HL-60 (cell line): ENCODE measurements at places on chromosomes 7 and 10.

DNA sequence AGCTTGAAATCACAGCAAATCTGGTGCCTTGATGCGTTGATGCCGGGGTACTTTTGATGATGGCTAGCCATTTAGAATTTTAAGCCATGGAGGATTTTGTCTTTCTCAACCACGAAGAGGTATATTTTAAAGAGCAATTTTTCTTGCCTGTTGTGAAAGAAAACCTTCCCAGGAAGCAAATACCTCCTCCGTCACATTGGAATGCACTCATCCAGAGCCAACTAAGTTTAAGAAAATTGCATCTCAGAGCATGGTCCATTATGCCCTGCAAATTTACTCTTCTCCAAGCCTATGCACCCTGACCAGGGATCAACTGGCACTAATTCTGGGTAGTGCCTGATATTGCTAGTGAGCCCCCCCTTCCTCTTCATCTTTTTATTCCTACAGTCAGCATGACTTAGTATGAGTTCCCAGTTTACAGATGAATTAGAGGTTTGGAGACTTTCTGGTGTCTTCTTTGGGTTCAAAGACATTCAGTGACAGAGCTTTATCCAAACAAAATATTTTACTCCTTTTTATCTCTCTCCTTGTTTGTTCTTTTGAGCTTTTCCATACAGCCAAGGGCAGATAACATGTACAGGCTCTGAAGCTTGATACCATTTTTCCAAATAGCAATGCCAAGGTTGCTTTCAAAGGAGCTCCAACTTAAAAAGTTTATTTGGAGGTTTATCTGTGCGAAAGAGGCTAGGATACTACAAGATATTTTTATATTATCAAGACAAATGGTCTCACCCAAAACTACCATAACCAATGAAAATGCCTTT, 56.6 kb upstream of the ANK3 start:
- DNase-seq, result no peak

- DNase-seq, result no peak
Measured at GRCh38 chr7:106339513-106340246, 54.9 kb upstream of the NAMPT start.

DNA sequence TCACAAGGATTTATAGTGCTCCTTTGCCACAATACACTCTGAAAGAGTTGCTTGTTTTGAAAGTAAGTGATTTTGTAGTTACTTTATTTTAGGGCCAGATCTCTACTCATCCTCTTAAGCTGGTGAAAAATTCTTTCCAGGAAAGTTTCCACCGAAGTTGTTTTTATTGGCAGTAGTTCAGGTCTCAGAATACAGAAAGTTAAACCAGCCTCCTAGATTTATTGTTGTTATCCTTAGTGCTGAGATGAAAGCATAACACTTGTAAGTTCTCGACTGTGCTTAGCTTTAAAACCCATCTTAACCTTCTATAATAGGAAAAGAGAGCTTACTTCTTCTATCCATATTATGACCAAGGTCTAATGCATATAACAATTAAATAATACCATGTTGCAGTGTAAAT, 5.5 kb downstream of the AP3M1 start:
- DNase-seq, result no peak

DNA sequence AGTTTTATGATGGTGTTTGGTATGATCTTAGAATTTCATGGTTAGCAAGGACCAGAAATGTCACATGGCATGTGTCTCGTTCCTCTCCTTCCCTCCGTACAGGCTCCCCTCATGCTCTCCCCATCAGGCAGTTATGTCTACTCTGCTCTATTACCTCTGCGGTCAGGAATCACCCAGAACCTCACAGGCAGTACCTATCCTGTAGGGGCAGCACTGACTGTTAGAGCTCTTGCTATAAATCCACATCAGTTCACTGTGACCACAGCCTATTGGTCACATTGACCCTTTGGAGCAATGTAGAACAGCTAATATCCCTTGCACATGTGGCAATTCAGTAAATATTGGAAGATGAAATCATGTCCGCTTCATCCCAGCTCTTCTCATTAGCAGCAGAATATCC, 151.8 kb downstream of the WNT2 start:
- no peak for DNase-seq

GRCh38 chr7:51012569-51013217, 230.0 kb upstream of the GRB10 start:
- DNase-seq, result no peak

- no peak for DNase-seq
Measured at GRCh38 chr7:131371411-131371810, 43.7 kb downstream of the MKLN1 start.

- DNase-seq, result no peak
Measured at GRCh38 chr10:71831646-71832552, 19.2 kb downstream of the PSAP start.

DNA sequence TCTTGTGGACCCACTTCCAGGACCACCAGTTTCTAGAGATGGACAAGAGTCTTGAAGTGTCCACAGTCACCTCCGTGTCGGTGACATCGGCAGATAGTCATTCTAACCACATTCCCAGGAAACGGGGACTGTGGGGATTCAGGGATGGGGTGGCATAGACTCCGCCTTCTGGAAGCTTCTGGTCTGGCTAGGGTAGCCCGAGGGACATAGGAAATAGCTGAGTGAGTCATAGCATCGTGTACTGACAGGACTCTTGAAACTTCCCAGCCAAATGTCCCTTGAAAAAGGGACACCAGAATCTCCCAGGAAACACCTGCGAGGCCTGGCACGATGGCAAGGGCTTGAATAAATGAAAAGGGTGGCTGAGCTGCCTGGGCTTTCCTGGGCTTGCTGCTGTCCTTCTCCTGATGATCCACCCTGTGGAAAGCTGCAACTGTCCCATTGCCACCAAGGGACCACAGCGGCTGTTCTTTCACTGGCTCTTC, 84.1 kb upstream of the LRRC4 start:
- DNase-seq, result no peak

- DNase-seq, result no peak
Measured at GRCh38 chr7:21154614-21155013, 273.3 kb upstream of the SP4 start.

GRCh38 chr7:37986908-37987330, 66.5 kb downstream of the EPDR1 start:
- no peak for DNase-seq

DNA sequence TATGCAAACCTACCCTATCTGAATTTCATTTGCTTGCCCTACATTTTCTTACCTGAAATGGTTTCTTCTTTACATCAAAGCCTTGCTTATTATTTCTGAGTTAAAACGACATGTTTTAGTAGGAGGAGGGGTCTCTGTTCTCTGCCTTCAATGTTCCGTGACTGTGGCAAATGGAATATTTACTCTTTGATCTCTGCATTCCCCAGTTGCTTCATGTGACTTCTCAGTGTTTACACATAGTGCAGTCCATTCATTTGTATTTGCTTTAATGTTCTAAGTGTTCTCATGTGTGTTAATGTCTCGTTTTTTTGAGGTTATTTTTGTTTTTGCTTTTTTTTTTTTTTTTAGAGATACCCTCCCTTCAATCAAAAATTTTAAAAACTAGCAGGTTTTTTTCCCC, 75.8 kb downstream of the GNAI1 start:
- no peak for DNase-seq

DNA sequence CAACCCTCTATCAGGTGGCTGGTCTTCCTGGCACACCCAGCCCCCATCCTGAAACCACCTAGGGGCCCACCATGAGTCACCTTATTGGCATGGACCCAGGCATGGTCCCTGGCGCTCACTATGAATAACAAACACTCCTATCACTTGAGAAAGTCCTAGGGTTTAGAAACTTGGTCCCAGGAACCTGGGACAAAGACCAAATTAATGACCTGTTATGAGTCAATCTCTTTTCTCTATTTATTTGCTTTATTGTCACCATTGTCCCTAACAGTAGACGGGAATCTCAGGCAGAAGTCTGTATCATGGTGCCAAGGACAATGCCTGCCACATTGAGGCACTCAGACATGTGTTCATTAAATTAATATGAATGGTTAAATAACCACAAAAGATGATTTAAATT, 599.6 kb upstream of the C7orf33 start:
- no peak for DNase-seq

- no peak for DNase-seq
Measured at GRCh38 chr7:10022957-10023356, 950.7 kb upstream of the PHF14 start.

DNA sequence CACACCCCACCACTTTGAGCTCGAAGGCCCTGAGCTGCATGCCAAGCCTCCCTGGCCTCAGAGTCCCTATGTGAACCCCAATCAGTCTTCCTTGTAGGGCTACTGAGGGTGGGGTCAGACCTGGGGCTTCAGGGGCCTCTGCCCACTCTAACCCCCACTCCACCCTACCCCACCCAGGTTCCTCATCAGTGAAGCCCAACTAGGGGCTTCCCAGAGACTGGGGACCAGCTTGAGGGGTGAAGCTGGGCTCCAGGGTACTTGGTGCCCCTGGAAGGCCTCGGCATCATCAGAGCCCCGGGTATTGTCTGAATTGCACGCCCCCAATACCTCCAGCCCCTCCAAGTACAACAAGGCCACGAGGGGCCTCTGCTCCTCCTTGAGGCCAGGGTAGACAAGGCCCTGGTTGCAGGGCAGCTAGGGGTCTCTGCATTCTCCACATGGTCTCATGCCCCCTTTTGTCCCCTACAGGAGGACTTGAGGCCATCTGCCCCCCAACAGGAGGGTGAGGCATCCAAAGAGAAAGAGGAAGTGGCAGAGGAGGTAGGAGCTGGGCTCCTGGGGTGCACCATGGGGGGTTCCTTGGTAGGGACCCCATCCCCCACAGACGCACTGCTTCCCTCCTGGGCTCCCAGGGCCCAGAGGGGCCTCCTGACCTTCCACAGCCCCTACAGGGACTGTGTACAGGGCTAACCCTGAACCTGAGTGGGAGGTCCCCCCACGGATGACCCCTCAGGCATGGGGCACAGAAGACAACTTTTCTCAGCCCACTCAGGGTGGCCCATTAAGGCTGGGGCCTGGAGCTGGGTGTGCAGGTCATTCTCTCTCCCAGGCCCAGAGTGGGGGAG, 4.0 kb downstream of the SNCG start:
- no peak for DNase-seq

DNA sequence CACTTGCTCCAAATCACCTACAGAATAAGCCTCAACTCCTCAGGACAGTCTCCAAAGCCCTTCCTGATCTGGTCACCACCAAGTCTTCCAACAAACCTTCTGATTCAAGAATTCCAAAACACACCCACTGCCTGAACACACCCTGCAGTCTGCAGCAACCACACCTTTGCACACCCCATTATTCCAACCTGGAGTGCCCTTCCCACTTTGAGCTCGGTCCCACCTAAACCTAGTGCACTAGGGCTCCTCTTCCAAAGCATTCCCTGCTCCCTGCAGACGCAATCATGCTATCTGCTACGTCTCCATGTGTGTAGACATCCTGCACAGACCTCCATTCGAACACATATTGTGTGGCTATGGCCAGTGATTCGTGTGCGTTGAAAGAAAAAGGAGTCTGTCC, 289.3 kb downstream of the GRID1 start:
- no peak for DNase-seq

- no peak for DNase-seq
Measured at GRCh38 chr10:69311309-69311708, 33.0 kb downstream of the HK1 start.

DNA sequence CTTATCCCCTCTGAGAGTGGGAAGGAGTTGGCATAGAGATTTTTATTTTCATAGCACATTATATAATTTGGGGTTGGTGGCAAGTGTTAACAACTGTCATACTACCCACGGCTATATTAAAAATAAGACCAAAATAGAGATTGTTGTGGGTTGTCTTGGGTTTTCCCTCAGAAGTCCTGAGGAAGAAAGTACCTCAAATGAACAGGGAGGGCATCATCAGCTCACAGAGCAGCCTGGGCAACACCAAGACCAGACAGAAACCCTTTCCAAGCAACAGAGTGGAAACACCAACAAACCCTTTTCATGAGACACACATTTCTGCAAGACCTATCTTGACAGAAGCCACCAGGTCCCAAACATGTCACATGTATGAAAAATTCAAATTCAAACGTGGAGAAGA, 121.2 kb downstream of the GLI3 start:
- DNase-seq, result no peak

GRCh38 chr7:101179713-101180112, 380 bp downstream of the NAT16 start:
- DNase-seq, result no peak
